ENCODE measurements at places on chromosomes 13 and 19.

- DNase-seq: no peak
Observed at GRCh38 chr19:45074744-45075300, 1.5 kb downstream of the ZNF296 start.

- DNase-seq: peak; percentile 87
Observed at GRCh38 chr19:40284501-40285352, at the start of gene AKT2. TSS of gene AKT2 (minus strand) at chr19:40285345. CDS start at chr19:40265267, 20,078 bp downstream.

DNA sequence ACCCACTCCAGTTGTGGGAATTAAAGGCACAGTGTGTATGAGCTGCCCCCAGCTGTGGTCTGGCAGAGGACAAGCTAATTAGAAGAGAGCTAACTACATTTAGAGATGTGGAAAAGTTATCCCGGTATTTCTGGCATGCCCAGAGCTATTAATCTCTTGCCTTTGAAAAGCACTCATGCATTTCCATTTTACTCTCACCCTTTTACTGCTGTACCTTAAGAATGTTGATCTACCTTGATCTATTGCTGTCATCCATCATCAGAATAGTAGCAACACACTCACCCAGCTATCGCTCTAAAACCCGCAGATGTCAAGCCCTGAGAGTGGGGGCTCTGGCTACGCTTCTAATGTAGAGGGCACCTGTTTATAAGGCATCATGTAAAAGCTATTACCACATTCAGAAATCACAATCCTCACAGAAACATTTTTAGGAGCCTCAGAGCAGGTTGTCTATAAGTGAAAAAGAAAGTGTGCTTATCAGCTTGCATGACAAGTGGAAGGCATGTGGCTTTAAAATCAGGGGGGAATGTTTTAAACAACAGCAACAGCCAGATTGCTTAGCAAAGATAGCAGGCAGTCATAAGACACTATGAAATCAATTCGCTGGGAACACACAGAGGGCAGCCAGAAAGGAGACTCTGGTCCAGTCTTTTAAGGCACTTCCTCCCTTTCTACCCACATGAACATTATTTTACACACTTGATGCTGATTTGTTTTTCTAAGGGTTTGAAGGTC is 224.2 kb upstream of the IRS2 start:
- no peak for DNase-seq

DNA sequence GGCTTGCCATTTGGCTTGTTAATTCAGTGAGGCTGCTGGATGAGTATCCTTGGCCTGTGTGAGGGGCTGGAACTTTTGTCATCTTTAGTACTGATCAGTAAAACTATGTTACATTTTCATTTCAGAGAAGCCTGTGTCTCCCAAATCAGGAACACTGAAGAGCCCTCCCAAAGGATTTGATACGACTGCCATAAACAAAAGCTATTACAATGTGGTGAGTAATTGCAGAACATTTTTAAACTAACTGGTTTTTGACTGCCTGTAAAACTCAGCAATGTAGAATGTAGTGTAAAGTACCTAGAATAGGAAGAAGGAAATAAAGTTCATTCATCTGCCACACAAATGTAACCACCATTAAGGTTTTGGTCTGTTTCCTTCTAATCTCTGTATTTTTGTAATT is 87.4 kb upstream of the TEX29 start:
- no peak for DNase-seq

GRCh38 chr19:6047741-6048251 is 62.5 kb downstream of the RFX2 start:
- DNase-seq: no peak

- no peak for DNase-seq
Observed at GRCh38 chr19:17915940-17916593, 16.7 kb upstream of the CCDC124 start.

DNA sequence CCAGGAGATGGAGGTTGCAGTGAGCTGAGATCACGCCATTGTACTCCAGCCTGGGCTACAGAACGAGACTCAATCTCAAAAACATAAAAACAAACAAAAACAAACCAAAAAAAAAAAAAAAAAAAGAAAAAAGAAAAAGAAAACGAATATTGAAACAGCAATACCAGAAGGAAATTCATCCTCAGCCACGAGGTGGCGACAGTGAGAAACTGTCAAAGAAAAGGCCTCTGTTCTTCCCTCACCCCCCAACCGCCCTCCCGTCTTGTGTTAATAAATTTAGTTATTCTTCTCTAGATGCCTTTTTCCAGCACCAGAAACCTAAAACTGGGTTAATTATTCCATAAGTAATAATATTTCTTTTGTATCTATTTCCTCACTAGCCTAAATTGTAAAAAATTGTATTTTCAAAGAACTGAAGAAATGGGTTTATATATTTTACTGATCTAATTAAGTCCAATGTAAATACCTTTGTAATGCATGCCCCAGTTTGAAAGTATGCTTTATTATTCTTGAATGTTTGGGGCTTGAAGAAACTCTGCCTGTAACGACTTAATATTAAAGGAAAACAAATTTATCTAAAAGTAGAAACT is 38.6 kb downstream of the LIG4 start:
- peak; percentile 38 for DNase-seq

GRCh38 chr19:11018179-11018578 is 57.3 kb downstream of the SMARCA4 start:
- no peak for DNase-seq

- no peak for DNase-seq
Observed at GRCh38 chr13:31369213-31369612, 169.4 kb downstream of the B3GLCT start.

DNA sequence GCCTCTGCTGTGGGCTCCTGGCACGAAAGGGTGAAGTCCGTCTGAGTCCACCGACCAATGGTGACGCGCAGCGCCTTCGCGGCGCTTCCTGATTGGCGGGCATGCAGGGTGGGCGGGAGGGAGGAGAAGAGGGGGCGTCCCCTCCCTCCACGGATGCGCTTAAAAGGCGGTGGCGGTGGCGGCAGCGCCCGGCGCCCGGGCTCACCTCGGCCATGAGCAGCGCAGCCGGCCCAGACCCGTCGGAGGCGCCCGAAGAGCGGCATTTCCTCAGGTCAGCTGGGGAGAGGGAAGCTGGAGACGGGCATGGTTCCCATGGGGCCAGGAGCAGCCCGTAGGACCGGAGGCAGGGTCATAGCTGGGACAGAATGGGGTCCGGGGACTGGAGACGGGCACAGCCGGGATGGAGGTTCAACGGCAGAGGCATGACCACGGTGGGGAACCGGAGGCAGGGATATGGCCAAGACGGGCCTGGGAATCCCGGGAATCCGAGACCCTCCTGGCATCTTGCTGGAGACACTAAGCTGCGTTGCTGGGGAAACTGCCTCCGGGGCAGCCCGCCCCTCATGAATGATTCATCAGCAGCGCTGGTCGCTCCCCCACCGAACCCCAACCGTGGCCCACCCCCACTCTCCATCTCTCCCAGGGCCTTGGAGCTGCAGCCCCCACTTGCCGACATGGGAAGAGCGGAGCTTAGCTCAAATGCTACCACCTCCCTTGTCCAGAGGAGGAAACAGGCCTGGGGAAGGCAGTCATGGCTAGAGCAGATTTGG is at the start of gene YJEFN3:
YJEFN3 (plus strand) TSS at position 191 of the 770 bp plus-strand sequence; CDS start at position 213, 22 bp downstream.
- no peak for DNase-seq

DNA sequence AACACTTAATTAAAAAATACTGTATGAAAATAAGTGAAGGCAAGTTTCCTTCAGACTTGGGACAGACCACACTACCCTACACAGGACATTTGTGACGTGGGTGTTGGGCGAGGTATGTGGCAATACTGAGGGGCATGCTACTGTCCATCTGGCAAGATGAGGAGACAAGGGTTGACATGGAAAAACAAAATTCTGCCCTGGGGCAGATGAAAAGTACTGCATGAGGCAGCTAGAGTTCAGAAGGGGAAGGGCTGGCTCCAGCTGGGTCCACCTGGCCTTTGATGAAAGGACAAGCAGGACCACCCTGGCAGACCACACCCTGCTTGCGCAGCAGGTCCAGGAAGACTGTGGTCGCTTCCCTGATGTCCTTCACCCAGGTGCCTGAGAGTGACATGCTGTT is 43.2 kb downstream of the LATS2 start:
- no peak for DNase-seq

- DNase-seq: no peak
Observed at GRCh38 chr19:4588291-4588761, 28.8 kb upstream of the SEMA6B start.

- DNase-seq: no peak
Observed at GRCh38 chr13:103354171-103354570, 288.0 kb upstream of the SLC10A2 start.

DNA sequence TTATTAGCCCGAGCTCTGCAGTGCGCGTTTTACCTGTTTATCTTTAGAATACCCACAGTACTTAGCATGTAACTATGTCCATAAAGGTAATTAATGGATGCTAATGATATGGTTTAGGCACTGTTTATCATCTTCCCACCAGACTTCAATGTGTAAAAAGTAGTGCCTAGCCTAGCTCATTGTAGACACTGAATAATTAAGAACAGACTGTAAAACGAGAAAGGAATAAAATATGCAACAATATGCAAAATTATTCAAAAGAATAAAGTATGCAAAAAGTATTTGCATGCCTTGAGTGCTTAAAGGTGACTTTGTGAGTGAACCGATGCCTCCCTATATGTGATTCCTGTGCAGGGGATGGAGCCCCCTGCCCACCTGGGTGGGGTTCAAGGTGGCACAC is 35.7 kb upstream of the RNF113B start:
- DNase-seq: no peak

DNA sequence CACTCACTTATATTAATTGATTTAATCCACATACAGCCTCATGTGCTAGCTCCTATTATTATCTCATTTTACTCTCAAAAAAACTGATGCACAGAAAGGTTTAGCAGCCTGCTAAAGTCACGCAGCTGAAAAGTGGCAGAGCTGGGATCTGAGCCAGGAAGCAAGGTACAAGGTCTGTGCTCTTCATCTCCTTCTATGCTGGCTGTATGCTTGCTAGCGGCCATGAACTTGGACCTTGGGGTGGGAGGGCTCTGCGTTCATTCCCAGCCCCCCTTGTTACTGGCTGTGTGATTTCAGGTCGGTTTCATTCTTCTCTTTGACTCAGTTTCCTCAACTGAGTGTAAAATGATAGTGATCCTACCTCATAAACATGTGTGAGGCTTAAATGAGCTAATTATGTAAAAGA is 69.8 kb downstream of the ALOX5AP start:
- no peak for DNase-seq

DNA sequence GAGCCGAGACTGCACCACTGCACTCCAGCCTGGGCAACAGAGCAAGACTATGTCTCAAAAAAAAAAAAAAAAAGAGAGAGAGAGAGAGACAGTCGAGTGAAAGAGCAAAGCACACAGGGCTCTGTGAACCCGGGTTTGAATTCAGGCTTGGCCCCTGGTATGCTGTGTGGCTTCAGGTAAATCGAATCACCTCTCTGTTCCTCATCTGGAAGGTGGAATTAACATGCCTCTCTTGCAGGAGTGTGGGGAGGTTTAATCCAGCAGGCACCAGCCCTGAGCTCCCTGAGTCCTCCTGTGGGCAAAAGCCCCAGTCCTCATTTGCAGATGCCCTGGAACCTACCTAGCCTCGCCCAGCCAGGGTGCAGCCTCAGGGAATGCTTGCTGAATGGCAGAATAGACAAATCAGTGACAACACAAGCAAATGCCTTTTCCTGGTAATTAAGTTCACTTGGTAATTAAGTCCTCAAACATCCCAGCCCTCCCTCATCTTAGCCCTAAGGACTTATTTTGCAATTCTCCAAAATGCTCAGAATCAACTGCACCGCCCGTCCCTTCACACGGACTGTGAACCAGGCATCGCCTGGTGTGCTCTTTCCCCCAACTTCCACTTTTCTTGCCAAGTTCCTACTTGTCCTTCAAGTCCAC is 4.6 kb upstream of the ZNRF4 start:
- DNase-seq: no peak

GRCh38 chr13:102869948-102870676 is 24.3 kb downstream of the ERCC5 start:
- no peak for DNase-seq

- no peak for DNase-seq
Observed at GRCh38 chr13:113491418-113491883, 940 bp upstream of the DCUN1D2 start.

DNA sequence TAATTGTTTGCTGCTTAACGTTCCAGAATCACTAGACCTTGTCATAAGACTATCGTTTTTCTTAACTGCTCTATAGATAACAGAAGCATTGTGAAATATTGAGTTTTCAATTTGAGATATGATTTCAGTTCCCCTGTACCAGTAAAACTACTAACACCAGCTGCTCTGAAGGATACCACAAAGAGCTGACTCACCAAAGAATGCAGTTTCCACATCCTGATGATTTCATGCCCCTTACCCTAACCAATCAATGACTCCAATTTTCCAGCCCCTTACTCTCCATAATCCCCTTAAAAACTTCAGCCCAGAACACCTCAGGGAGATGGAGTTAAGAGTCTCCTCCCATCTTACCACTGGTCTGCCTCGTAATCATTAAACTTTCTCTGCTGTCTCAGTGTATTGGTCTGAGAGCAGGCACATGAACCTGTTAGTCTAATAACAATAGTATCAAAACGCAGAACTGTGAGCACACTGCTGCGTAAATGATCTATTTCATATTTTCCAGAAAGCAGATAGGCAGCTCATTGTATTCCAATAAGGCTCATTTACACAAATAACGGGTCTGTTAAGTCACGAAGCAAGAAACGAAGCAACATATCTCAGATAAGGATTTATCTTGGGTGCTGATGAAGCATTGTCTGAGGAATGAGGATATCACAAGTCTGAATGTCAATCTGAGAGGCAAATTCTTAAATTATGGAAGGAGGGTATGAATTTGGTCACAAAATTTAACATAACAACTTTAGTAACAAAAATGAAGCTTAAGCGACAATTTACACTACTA is 14.1 kb upstream of the CCNA1 start:
- no peak for DNase-seq

DNA sequence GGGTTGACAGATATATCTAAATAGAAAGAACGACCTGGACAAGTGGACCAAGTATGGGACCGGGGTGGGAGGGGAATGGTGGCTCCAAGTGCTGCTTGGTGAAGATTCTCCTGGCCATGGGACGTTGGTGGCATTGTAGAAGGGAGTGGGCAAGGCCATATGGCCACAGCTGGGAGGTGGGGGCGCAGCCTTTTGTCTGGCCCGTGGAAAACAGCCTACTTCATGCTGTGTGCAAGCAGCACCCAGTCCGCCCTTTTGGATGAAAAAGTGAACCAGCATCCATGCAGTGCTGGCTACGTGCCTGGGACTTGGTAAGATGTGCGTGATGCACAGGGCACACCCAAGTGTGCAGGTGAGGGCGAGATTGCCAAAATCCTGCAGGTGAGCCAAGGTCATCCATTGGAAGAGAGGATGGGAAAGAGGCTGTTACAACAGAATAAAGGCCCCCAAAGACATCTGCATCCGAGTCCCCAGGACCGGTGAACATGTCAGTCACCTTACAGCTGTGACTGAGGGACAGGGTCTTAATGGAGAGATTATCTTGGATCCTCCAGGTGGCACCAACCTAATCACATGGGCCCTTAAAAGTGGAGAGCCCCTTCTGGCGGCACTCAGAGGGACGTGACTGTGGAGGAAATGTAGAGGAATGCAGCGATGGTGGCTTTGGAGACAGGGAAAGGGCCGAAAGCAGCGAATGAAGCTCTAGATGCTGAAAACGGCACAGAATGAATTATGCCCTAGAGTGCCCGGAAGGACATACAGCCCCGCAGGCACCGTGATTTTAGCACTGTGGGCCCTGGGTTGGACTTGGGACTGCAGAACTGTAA is 40.8 kb downstream of the TEX29 start:
- no peak for DNase-seq

All from activated naive CD4-positive, alpha-beta T cell (primary cell).